Naive thymus-derived CD8-positive, alpha-beta T cell (primary cell): ENCODE measurements at places on chromosomes 2 and 18. TPM values are rescaled to one million over a fixed set of nuclear protein-coding genes. Genes with fewer than 3 reads are reported as not detected.

SCN1A gene
- total RNA-seq: not detected

TMEM169 gene
- 4.1 TPM for total RNA-seq

IL1RL2 gene
- not detected for total RNA-seq

POTEI gene
- total RNA-seq: not detected

IL1R1 gene
- not detected for total RNA-seq

EGR4 gene
- not detected for total RNA-seq

FBXO41 gene
- 26.5 TPM for total RNA-seq

COL4A3 gene
- 0.16 TPM for total RNA-seq

RGPD4 gene
- 0.83 TPM for total RNA-seq

POTEJ gene
- total RNA-seq: not detected

IFIH1 gene
- 24.3 TPM for total RNA-seq

HOXD13 gene
- not detected for total RNA-seq

C2orf76 gene
- total RNA-seq: 11.9 TPM

CHST10 gene
- 7.5 TPM for total RNA-seq

CTDSP1 gene
- 144 TPM for total RNA-seq

MYO1B gene
- total RNA-seq: 0.44 TPM

LRRTM1 gene
- not detected for total RNA-seq

GMPPA gene
- 26.9 TPM for total RNA-seq

CDH2 gene
- total RNA-seq: not detected

RAD51AP2 gene
- not detected for total RNA-seq

IL1R2 gene
- not detected for total RNA-seq

EML6 gene
- total RNA-seq: 3.3 TPM

MYO7B gene
- 0.58 TPM for total RNA-seq

TMEM198 gene
- 0.36 TPM for total RNA-seq

VWC2L gene
- not detected for total RNA-seq

GREB1L gene
- not detected for total RNA-seq

IL36RN gene
- not detected for total RNA-seq

KIF1A gene
- total RNA-seq: not detected

PLCD4 gene
- 1.3 TPM for total RNA-seq

HMSD gene
- not detected for total RNA-seq

HAUS1 gene
- 19.8 TPM for total RNA-seq

STRN gene
- 34.9 TPM for total RNA-seq

NT5C1B gene
- not detected for total RNA-seq

AQP12B gene
- not detected for total RNA-seq

CD8B2 gene
- total RNA-seq: 14.1 TPM

RAPGEF4 gene
- 1.8 TPM for total RNA-seq

UPP2 gene
- total RNA-seq: not detected

APOB gene
- total RNA-seq: not detected

C1QL2 gene
- not detected for total RNA-seq

SERPINB8 gene
- total RNA-seq: 20.1 TPM

CHRNG gene
- not detected for total RNA-seq

ITGA6 gene
- 119 TPM for total RNA-seq

BOLL gene
- not detected for total RNA-seq

SOWAHC gene
- total RNA-seq: 0.16 TPM

RAB10 gene
- 72.0 TPM for total RNA-seq

LRATD1 gene
- not detected for total RNA-seq

SIGLEC15 gene
- total RNA-seq: not detected

MPPE1 gene
- 85.6 TPM for total RNA-seq

MARCHF4 gene
- total RNA-seq: not detected

CTAGE1 gene
- total RNA-seq: not detected

SLC14A1 gene
- 4.3 TPM for total RNA-seq

TMBIM1 gene
- total RNA-seq: 95.1 TPM

PLGLB2 gene
- total RNA-seq: 3.1 TPM

SPC25 gene
- 0.26 TPM for total RNA-seq

CFLAR gene
- total RNA-seq: 127 TPM

GPR155 gene
- total RNA-seq: 23.9 TPM

ARHGEF33 gene
- total RNA-seq: 1.0 TPM
